Left renal cortex interstitium (tissue), 4 donors: ENCODE measurements at places on chromosomes 1 and 21. TPM values are rescaled to one million over a fixed set of nuclear protein-coding genes. Genes with fewer than 3 reads are reported as not detected.

Gene PLD5
- polyA plus RNA-seq, result 1.4 TPM

Gene SPRR4
- polyA plus RNA-seq, result not detected

Gene IL20
- polyA plus RNA-seq, result not detected

Gene SH2D2A
- 0.49 TPM for polyA plus RNA-seq

Gene PLXNA2
- polyA plus RNA-seq, result 10.0 TPM

Gene LHX8
- polyA plus RNA-seq, result not detected

Gene ALDH9A1
- polyA plus RNA-seq, result 95.5 TPM

Gene RPAP2
- 31.6 TPM for polyA plus RNA-seq
